ENCODE measurements at places on chromosomes 6 and 20. TPM values are rescaled to one million over a fixed set of nuclear protein-coding genes. Genes with fewer than 3 reads are reported as not detected.

DNA sequence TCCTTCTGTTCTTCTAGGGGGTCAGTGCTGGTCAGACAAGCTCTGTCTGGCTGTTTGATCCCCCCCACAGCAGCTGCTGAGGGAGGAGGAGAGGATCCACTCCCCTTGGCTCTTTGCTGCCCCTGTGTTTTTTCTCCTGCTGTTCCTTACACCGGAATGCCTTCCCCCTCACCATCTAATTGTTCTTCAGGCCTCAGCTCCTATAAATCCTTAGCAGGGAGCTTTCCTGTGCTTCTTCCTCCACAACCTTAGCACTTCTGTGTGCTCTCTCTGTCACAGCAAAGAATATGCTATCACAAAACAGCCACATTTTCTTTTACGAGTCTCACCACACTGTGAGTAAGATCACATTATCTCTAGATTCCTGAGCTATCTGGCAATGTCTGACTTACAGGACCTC, 196.6 kb downstream of the OTOR start:
- DNase-seq, result no peak

- DNase-seq, result no peak
Observed at GRCh38 chr6:168134560-168135201, 55.7 kb upstream of the FRMD1 start.

DNA sequence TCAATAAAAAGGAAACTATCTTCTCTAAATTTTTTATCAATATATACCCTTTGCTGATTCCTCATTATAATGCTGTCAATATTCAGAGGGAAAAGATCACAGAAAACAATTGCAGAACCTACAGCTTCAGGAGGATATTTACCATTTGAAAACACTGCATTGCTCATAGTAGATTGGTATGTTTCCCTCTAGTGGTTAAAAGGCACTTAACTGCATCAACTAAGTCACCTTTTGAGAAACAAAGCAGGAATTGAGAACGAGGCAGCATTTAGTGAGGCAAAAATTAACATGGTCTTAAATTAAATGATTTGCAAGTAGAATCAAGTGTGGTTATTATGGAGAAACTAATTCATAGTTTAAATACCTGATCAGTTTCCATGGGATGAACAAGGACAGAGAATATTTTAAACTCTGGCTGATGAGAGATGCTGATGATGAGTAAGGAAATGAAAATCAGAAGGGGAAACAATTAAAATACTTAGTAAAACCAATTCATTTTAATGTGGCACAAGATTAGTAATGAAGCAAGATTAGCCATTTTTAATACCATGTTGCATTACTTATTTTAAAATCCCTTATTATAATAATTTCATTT, 642.1 kb downstream of the EPHA7 start:
- DNase-seq, result no peak

DNA sequence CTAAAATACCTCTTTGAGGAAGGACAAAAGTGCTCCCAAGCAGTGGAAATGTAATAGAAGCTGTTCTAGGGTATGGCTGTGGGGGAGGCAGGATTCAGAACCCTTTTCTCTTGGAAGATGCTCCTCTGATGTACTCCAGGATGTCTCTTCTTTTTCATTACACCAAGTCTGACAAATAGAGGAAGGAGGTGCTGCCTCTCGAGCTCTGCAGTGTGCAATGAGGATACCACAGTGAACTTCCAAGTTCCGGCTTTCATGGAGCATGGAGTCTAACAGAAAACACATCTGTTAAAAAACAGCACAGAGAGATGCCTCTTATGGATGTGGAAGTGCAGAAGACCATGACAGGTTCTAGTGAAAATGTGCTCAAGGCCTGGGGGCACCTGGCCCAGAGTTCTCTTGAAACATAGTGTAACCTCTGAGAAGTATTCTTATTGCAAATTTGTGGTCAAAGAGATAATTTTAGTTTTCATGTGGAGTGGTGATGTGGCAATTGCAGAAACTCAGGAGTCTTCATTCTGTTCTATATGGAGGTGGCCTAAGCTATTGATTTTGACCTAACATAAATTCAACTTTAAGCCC, 362.0 kb upstream of the CITED2 start:
- no peak for DNase-seq

- no peak for DNase-seq
Observed at GRCh38 chr6:110317189-110317588, 41.0 kb downstream of the METTL24 start.

GRCh38 chr20:1802385-1803060, 92.7 kb upstream of the SIRPA start:
- DNase-seq, result peak; percentile 63

Gene SCP2D1
- not detected for total RNA-seq

Gene GJA10
- total RNA-seq, result not detected

Gene LHFPL5
- 0.42 TPM for total RNA-seq

Gene PAX1
- total RNA-seq, result not detected

Gene TTI1
- 54.0 TPM for total RNA-seq

Gene AVP
- not detected for total RNA-seq

Gene JPH2
- 0.59 TPM for total RNA-seq

Gene CNR1
- total RNA-seq, result 0.31 TPM

Gene CSTF1
- total RNA-seq, result 41.0 TPM

Data from Calu3 (cell line).